ENCODE measurements at places on chromosomes 3 and 15. TPM values are rescaled to one million over a fixed set of nuclear protein-coding genes. Genes with fewer than 3 reads are reported as not detected.

TMEM45A gene
- total RNA-seq = 38.8 TPM

- no peak for DNase-seq
Observed at GRCh38 chr15:94930441-94930840, 699.1 kb downstream of the MCTP2 start.

DNA sequence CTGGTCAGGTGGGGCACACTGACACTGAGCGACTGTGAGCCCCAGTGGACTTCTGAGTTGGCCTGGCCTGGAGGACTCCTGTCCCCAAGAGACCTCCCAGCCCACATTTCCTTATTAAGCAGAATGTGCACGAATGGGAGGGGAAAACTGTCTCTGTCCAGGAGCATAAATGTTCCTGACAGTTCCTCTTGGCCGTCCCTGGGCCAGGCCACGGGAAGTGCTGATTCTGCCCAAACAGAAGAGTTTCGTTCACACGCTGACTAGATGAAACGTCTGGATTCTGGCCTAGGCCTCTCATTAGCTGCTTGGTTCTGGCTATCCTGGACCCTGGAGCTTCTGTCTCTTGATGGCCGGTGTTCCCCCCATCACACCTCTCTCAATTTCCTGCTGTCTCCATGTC, 29.5 kb upstream of the APEH start:
- no peak for DNase-seq

SCN5A gene
- total RNA-seq = 39.0 TPM

HRG gene
- total RNA-seq = not detected

DNA sequence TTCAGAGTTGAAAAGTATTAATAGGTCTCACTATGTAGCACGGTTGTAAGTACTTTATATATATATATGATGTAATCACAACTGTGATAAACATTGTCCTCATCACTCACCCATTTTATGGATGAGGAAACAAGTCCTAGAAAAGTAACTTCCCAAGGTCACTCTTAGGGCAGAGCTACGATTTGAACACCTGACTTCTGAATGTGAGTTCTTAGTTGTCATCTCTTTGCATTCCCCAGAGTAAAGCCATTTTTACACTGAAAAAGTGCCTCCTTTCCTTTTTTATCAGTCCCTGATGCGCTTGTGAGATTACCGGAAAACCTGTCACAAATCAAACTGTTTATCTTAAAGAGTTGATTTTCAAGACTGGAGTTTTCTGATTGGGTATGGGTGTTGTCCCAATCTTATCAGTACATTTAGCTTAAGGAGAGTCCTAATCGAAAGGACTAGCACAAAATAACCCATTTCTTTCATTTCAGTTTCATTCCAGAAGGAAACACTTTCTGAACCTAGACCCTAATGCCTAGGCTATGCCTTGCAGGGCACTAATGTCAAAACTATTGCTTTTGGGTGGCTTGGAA, 2.3 kb upstream of the EDEM1 start:
- DNase-seq = no peak

DNA sequence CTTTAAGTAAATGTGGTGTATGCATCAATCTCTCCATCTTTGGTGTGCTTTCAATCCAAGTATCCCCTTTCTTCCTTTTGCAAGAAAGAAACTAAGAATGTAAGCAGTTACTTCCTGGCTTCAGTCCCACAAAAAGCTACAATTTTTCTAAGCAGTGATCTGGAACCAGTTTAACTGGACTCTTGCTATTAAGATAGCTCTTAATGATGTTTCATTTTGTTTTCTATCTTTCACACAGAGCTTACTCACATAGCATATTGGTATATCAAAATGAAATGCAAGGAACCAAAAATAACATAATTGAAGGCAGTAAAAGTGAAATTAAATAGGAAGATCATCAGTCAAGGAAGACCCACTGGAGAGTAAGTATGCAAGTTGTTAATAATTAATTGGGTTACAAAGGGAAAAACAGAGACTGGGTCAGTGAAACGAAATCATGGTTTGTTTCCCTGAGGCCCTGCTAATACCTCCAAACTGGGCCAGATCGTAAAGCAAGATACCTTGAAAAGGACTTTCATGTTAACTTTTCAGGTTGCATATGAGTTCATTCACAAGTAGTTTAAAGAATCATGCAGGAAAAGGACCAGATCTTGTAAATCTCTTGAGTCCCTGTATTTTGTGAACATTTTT, 41.9 kb downstream of the GPR160 start:
- DNase-seq = no peak

IL17RE gene
- 1.1 TPM for total RNA-seq

- peak; percentile 85 for DNase-seq
Observed at GRCh38 chr3:50321336-50322114, 1.0 kb downstream of the HYAL2 start.

ACP3 gene
- 0.80 TPM for total RNA-seq

TM6SF1 gene
- total RNA-seq = not detected

GRCh38 chr3:171375666-171376595, 84.3 kb downstream of the TNIK start:
- peak; percentile 42 for DNase-seq

HES1 gene
- 1.2 TPM for total RNA-seq

DNA sequence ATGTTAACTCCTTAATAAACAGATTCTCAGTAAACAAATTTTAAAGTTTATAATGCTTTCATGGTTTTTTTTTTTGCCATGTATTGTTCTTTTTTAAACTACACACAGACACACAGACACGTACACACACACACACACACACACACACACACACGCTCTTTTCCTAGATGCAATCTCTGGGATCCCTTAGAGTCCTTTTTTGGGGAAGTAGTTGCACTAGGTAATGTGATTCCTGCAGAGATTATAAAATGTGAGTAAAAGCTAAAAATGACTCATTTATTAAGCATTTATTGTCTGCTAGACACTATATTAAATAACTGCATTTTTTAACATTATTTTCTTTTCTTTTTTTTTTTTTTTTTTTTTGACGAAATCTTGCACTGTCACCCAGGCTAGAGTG, 19.9 kb downstream of the NDUFB5 start:
- DNase-seq = peak; percentile 46

Measured in LHCN-M2 (cell line).